ENCODE measurements at places on chromosomes 2 and 18.
A peak's percentile ranks its signal among the peaks of the same experiment; 100 is the strongest.

DNA sequence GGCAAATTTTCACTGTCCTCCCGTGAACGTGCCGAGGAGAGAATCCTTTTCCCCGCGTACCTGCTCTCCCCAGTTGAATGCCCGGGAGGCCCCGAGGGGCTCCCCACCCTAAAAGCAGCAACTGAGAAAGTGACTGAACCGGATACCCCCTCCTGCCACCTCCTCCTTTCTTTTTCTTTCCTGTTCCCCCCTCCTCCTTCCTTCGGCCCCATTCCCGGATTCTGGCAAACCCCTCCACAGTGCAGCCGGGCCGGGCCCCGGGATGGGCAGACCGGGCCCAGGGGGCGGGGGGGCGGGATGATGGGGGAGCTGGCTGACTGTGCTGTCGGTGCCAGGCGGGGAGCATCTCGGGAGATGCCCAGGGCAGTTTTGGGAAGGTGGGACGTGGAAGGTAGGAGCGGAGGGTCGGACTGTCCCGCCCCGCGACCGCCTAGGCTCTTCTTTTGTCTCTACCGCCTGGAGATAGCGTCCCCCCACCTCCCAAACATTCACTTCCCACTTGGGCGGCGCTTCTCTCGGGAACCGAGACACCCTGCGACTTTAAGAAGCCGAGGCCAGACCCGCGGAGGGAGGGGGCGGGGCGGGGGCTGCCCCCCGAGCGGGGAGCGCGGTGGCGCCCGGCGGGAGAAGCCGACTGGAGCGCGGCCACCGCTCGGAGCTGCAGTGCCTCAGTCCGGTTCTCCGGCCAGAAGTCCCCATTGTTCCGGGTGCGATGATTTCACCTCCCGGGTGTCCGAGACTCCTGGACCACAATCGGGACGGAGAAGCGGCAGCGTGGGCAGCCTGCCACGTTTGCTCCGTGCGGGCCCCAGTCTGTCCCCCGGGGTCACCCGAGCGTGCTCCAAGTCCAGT is 8.2 kb downstream of the DLX2 start:
- no peak for DNase-seq

DNA sequence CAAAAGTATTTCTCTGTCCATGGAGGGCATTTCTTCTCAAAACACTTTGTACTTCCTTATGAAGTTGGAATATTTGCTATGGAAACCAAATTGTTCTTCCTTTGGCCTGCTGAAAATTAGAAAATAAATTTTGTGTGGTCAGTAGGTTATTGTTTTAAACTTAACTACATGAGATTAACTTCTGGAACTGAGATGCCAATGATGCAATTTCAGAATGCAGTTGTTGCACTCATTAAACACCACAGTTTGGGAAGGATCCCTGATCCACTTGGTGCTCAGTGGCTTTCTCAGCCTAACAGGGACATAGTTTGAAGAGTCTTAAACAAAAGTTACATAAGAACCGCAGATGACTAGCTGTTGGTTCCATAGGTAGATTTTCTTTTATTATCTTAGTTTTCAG is 23.3 kb upstream of the IL1R1 start:
- DNase-seq: no peak

DNA sequence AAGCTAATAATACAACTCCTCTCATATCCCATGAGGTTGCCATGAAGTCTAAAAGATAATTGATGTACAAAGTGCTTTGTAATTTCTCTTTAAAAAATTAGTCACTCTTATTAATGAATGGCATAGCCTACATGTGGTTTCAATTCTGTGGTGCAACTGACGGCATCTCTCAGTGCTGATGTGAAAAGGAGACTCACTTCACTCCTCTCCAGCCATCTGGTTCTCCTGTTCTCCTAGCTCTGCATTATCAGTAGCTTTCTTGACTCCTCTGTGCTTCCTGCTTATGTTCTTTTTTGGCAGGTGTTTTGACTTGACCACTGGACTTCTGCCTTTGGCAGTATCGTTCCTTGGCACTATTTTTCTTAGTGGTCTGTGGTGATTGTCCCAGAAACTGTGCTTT is 134.9 kb upstream of the ZFP36L2 start:
- no peak for DNase-seq

- peak; percentile 46 for DNase-seq
Observed at GRCh38 chr2:135299658-135300244, 231.3 kb downstream of the ZRANB3 start.

DNA sequence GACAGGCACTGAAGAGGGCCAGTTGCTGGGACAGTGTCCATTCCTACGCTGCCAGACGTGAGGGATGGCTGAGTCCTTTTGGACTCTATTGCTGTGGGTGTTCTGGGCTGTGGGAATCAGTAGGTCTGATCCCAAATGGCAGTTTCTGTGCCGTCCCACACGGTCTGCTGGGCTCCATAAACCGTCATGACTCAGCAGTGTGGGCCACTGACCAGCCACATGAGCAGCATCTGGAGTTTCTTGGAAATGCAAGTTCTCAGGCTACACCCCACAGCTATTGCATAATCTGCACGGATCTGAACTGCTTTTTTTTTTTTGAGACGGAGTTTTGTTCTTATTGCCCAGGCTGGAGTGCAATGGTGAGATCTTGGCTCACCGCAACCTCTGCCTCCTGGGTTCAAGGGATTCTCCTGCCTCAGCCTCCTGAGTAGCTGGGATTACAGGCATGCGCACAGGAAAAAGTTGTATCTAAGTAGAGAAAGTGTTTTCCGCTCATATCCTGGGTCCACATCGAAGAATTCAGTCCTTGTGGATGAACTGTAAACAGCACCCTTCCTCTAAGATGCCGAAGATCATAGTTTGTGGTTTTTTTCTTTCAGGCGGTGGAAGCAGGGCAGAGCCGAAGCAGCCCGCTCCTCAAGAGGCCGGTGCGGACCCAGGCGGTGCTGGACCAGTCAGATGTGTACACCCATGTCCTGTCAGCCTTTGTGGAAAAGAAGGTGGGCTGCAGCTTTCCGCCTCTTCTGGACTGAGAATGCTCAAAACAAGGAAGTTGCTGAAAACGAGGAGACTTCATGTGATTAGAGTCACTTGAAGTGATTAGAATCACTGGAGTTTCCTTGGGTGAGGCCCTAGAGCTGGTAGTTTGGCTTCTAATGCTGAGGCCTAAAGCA is 25.5 kb downstream of the RMC1 start:
- no peak for DNase-seq

- DNase-seq: peak; percentile 69
Observed at GRCh38 chr18:62938006-62938405, 222.7 kb downstream of the PHLPP1 start.

GRCh38 chr2:119764832-119765231 is 5.1 kb downstream of the PTPN4 start:
- DNase-seq: no peak

GRCh38 chr2:230592775-230593174 is 119.9 kb upstream of the CAB39 start:
- no peak for DNase-seq

DNA sequence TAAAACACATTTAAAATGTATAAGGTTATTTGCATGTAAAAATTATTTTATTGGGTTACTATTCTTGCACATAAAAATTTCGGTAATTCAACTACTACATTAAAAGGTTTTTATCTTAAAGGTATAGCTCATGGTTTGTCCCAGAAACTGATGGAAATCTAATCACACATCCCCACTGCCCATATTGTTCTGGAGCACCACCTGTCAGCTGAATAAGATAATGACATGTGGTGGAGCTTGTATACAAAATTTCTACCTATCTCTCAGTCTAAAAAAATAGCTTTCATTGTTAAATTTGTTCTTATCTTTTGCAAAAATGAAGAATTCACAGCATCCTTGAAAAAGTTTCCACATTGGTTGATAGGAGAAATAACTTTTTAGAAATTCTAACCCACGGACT is 18.3 kb downstream of the ERBB4 start:
- no peak for DNase-seq

- no peak for DNase-seq
Observed at GRCh38 chr2:207662203-207662602, 37.0 kb upstream of the METTL21A start.

GRCh38 chr2:27832396-27832795 is 57.8 kb downstream of the RBKS start:
- DNase-seq: peak; percentile 73

DNA sequence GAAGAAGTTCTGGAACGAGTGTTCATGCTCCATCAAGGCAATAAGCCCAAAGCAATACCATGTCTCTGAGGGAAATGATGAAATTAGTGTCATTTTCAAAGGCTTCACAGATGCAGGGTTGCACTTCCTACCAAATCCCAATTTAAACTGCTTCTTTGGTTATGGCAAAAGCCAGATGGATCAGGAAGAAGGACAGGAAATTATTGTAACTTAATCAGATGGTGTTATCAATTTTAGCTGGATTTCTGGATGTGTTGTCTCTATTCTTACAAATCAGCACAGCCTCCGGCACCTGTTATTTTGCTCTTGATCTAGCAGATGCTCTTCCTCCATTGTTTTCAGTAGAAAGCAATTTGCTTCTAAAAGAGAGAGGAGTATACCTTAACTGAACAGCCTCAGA is 693.4 kb downstream of the SOCS6 start:
- no peak for DNase-seq

GRCh38 chr2:188529710-188530109 is 238.0 kb downstream of the GULP1 start:
- DNase-seq: no peak
